ENCODE measurements at places on chromosomes 6 and 20.

- DNase-seq = no peak
These were observed 37.6 kb downstream of the ZNF391 start for GRCh38 chr6:27426045-27426620.

DNA sequence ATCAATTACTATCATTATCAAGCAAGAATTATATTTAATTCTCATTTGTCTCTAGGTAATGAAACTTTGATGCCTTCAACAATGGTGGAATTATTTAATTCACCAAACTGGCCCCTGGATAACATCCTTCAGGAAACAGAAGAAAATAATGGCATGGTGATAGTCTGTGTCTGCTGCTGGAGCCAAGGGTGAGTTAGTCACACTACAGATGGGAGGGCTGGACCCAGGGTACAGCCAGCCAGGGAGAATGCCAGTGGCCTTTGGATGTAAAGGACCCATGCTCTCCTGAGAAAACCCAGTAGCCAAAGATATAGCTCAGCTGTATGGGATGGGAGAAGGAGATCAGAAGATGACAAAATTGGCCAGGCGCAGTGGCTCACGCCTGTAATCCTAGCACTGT is 60.0 kb upstream of the CNKSR3 start:
- no peak for DNase-seq

- no peak for DNase-seq
These were observed 682 bp upstream of the CHD6 start for GRCh38 chr20:41618807-41619311.

DNA sequence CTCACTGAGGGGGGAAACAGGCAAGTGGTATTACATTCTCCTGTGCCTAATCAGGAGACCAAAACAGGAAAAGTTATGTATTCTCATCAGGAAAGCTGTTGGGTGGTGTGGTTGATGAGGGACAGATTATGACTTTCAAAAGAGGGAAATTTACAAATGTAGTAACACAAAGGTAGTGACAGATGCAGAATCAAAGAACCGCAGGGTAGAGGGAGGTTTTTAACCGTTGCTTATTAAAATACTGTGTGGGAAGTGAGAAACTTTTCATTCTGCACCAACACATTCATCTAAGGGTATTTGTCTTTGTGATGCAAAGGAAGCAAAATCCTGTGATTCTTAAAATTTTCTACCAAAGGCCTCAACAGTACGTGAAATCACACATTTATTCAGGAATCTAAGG is 288.2 kb upstream of the MAN1A1 start:
- no peak for DNase-seq

DNA sequence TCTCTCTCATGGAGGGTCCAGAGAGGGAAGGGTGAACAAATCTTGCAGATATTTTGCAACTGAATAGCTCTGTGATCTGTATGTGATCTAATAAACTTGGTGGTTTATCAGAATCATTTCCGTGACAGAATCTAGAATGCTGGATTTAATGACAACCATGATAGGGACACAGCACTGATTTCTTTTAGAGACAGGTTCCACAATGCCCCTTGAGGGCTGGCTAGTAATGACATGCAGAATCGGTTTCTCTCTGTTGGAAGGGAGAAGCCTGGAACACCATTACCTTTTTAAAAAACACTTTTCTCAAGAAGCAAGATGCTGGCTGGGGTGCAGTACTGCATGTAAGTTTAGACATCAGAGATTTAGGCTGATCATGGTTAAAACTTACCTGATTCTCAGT is 313.4 kb downstream of the CDH26 start:
- DNase-seq = no peak

DNA sequence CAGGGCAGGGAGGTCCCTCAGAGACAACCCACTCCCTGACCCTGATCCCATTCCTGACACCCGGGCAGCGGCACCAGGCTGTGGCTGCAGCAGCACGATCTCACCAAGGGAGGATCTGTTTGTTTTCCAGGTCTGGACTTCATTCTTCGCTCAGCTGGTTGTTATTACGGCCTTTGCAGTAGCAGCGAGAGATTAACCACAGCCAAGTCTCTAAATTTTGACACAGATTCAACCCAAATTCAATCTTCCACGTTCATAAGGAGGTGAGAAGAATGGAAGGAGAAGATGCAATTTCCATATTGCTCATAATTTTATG is 91.1 kb upstream of the THBS2 start:
- no peak for DNase-seq

DNA sequence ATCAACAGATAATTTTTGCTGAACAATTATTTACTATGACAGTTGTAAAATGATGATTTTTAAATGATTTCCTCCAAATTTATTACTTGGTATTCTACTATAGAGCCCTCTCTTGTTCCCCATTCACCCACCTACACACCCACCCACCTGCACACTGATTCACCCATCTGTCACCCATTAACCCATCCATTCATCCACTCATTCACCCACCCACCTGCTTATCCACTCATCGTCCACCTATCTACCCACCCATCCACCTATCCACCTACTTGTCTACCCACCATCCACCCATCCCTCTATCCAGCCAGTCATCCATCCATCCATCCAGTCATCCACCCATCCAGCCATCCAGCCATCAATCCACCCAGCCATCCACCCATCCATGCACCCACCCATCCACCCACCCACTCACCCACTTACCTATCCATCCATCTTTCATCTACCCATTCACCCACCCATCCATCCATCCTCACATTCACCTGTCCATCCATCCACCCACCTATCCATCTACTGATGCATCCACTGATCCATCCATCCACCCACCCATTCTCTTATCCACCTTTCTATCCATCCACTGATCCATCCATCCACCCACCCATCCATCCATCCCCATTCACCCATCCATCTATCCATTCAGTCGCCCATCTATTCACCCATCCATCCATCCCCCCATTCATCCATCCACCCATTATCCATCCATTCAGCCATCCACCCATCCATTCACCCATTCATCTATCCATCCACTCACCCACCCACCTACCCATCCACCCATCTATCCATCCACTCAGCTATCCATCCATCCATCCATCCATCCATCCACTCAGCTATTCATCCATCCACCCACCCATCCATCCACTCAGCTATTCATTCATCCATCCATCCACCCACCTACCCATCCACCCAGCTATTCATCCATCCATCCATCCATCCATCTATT is 72.0 kb downstream of the SYNJ2 start:
- peak; percentile 63 for DNase-seq

Measured in activated CD4-positive, alpha-beta T cell treated with anti-CD3 and anti-CD28 coated beads for 4 hours (primary cell).